Activated CD4-positive, alpha-beta T cell treated with anti-CD3 and anti-CD28 coated beads, Interleukin-2, amount 50 U/mL, for 4 hours (primary cell): ENCODE measurements at places on chromosomes 7 and 10.

DNA sequence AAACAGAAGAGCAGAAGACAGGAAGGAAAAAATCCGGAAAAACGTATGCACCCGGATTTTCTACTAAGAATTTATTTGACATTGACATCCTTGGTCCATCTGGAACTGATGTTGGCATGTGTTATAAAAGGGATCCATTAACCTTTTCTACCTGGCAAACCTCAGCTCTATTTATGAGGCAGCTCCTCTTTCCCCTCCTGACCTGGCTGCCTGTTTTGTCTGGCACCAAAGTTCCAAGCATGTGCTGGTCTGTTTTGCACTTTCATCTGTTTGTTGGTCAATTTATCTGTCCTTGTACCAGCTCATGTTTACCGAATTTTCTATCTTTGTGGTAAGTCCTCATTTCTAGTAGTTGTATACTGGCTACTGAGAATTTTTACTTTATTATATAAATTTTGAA, 258.0 kb downstream of the TNS3 start:
- DNase-seq: no peak

- DNase-seq: no peak
These were observed 30.0 kb downstream of the SMC3 start for GRCh38 chr10:110597476-110597875.

DNA sequence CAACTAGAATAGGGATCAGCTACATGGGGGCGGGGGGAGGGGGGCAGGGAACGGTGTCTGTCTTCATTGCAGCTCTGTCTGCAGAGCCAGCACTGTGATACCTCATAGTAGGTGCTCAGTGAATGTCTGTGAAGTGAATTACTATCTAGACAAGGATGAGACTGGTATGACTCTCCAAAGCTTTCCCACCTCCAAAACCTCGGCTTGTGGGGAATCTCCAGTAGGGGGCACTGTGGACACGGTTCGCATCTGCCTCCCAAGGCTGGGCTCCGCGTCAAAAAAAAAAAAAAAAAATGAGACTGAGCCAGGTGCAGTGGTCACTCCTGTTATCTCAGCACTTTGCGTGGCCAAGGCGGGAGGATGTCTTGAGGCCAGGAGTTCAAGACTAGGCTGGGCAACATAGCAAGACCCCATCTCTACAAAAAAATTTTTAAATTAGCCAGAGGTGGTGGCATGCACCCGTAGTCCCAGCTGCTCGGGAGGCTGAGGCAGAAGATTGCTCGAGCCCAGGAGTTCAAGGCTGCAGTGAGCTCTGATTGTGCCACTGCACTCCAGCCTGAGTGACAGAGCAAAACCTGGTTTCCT, 9.6 kb downstream of the TRIM56 start:
- DNase-seq: no peak

DNA sequence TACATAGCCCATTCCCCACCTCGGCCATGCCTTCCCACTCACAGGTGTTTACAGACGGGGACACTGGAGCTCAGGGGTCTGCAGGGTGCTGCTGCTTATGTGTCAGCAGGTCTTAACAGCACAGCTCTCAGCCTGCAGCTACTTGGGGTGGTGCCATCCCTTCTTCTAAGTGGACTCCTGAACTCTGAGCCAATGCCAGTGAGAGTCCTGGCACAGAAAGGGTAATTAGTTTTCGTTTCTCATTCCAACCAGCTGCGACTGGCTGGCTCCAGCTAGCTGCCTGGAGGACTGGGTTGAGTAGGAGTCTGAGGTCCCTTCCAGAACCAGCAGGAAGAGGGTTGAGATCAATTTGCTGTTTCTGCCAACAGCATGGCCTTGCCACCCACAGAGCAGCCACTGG, 88.3 kb upstream of the AGK start:
- no peak for DNase-seq

- DNase-seq: no peak
These were observed 79.2 kb upstream of the PPP1R3C start for GRCh38 chr10:91711885-91712680.

DNA sequence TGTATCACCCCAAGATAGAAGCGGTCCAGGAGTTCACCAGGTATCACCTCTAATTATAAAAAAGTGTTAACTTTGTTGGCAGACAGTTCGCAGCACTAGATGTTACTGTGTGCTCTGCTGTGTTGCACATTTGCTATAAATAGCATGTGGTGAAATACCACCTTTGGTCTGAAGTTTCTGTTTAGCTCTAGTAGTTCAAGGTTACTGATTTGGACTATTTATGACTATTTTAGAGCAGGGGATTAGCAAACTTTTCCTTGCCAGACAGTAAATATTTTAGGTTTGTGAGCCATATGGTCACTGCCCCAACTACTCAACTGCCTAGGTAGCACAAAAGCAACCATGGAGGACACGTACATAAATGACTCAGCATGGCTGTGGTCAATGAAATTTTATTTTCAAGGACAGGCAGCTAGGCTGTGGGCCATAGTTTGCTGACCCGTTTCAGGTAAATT, 16.5 kb downstream of the DENND10 start:
- DNase-seq: no peak
